AG04450 (cell line): ENCODE measurements at places on chromosomes 7 and 10.
A peak's percentile ranks its signal among the peaks of the same experiment; 100 is the strongest.

GRCh38 chr7:66867198-66867790 lies 53.7 kb upstream of the TMEM248 start:
- no peak for DNase-seq

- no peak for DNase-seq
Measured at GRCh38 chr7:17988141-17988540, 39.5 kb downstream of the PRPS1L1 start.

GRCh38 chr7:157268540-157268939 lies 68.3 kb upstream of the DNAJB6 start:
- DNase-seq, result no peak

- DNase-seq, result no peak
Measured at GRCh38 chr7:84196084-84196503, 1.5 kb upstream of the SEMA3A start.

DNA sequence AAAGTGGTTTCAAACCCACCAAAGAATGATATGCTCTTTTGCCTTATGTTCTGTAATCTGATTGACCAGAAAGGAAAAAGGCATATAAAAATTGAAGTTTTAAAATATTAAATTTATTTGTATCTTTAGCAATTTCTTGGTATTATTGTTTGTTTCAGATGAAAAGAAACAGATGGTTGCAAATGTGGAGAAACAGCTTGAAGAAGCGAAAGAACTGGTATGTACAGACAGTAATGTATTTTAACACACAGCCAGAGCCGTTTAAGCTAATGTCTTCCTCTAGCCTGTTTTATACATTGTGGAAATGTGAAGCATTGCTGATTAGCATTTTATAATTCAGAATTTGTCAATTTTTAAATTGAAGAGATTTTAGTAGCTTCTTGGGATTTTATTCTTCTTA lies 13.4 kb downstream of the VTI1A start:
- no peak for DNase-seq

GRCh38 chr10:54691331-54691730 lies 109.7 kb downstream of the PCDH15 start:
- DNase-seq, result no peak

- DNase-seq, result no peak
Measured at GRCh38 chr7:90276033-90276728, 31.2 kb downstream of the CFAP69 start.

DNA sequence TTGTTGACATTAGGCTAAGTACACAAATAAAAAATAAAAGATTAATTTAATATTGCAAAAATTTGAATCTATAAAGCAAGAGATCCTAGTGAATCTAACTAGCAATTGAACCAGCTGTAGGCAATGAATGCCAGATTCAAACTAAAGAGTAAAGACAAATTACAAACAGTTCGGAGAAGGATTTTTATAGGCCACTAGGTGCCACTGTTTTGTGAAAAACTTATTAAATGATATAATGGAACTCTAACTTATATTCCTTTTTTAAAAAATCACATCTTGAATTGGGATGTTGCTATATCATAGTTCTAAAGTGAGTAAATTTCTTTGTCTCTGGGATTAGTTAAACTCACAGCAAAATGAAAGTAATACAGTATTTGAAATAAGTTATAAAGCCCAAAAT lies 39.1 kb upstream of the GNAI1 start:
- no peak for DNase-seq

DNA sequence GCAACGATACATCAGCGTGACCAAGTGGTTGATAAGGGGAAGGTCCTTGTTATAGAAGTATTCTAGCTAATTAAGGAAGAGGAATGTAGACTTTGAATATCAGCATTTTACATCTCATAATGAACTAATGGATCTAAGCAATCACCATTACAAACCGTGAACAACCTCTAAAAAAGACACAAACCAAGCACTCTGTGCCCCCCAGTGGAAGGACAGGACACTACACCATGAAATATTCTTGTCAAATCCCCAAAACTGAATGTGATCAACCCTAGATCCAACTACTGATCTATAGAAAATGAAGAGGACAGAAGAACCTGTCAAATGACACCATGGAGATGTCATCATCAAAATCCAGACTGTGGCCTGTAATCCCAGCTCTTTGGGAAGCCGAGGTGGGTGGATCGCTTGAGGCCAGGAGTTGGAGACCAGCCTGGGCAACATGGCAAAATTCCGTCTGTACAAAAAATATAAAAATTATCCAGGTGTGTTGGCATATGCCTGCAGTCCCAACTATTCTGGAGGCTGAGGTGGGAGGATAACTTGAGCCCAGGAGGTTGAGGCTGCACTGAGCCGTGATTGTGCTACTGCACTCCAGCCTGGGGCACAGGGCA lies 111.3 kb upstream of the CARD11 start:
- DNase-seq, result peak; percentile 8

DNA sequence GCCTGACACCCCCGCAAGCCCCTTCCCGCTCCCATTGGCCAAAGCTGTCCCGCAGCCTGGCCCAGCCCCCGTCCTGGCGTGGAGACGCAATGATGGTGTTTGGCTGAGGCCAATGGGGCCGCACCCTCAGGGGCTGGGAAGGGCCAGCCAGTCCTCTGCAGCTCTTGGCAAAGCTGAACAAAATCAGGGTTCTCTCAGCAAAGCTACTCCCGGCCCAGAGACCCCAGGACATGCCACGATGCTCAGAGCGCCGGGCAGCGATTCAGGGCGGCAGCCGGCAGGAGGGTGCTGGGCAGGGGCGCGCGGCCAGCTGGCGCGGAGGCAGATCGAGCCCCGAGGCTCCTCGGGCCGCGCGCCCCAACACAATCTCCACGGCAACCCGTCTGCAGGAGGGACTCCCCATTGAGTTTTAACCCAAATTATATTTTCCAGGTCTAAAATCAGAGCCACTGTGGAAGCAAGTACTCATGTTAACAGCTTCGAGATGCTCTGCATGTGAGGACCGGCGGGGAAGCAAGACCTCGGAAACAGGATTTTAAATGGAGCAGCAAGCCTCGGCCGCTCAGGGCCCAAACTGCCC lies 8.8 kb upstream of the CNPY1 start:
- no peak for DNase-seq

GRCh38 chr7:135213831-135214230 lies 2.5 kb upstream of the WDR91 start:
- no peak for DNase-seq

DNA sequence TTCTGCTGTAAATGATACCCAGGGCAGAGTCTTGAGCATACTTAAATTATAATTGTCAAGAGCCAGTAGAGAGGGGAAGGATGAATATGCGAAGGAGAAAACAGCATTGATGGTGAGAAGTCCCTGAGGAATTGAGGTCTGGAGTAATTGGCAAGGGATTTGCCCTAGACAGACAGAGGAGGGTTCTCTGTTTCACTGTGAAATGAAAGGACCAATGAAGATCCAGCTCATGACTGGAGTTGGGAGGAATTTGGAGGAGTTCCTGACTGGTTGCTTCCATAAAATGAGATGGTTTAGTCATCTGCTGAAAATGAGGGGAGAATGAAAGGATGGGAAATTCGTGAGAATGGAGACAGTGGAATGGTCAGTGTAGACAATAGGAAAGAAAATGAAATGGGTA lies 6.8 kb downstream of the PRPF18 start:
- DNase-seq, result no peak

DNA sequence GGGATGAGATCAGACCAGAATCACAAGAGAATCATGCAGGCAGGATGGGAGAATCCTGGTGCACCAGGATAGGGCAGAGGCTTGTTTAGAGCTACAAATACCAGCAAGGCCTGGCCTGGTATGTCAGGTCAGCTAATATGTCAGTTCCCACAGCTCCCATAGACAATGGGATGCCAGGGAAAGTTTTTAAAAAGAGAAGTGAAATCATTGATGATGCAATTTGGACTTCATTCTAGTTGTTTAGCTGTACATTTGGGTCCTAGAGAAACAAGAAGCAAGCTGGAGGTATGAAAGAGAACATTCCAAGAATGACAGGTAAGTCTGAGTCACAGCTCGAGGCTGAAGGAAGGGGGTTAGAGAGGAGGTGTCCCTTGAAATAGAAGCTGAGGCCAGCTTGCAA lies 45.2 kb downstream of the GPR141 start:
- no peak for DNase-seq

DNA sequence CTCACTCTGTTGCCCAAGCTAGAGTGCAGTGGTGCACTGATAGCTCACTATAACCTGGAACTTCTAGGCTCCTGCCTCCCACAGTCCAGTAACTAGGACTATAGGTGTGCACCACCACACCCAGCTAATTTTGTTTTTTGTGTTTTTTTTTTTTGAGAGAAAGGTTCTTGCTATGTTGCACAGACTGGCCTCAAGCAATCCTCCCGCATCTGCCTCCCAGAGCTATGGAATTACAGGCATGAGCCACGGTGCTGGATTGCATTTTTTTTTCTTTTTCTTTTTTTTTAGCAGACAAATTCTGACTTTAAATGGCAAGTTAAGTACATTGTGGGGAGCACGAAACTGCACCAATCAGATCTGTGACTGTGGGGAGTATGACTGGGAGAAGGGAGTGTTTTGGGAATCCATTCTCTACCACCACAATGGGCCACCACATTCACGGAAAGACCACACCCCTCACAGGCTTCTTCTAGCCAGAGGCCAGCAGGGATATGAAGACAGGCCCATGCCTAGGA lies 58.1 kb upstream of the MSMB start:
- DNase-seq, result no peak

- no peak for DNase-seq
Measured at GRCh38 chr10:97001183-97001991, 169.3 kb downstream of the LCOR start.
